ENCODE measurements at places on chromosomes 4 and X.

GRCh38 chrX:38375891-38376290 lies 23.5 kb downstream of the OTC start:
- no peak for DNase-seq

GRCh38 chr4:179372746-179373145 lies 1930.5 kb upstream of the AGA start:
- DNase-seq, result no peak

- DNase-seq, result no peak
Observed at GRCh38 chr4:99447513-99447912, 12.4 kb upstream of the ADH7 start.

DNA sequence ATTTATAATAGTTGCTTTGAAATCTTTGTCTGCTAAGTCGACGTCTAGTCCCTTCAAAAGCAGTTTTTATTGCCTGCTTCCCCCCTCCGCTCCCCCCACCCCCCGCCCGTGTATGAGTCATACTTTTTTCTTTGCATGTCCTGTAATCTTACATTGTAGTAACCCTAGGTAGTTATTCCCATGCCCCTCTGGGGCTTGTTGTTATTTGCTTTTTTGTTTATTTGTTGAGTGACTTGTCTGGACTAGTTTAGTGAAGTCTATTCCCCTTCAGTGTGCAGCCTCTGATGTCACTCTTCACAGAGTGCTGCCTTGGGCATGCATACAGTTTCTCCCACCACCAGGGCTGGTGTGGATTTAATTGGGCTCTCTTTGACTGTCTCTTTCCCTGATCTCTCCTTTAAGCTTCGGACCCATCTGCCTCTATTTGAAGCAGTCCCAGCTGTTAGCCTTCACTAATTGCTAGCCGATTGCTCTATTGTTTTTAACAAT lies 86.2 kb downstream of the PPEF1 start:
- no peak for DNase-seq

DNA sequence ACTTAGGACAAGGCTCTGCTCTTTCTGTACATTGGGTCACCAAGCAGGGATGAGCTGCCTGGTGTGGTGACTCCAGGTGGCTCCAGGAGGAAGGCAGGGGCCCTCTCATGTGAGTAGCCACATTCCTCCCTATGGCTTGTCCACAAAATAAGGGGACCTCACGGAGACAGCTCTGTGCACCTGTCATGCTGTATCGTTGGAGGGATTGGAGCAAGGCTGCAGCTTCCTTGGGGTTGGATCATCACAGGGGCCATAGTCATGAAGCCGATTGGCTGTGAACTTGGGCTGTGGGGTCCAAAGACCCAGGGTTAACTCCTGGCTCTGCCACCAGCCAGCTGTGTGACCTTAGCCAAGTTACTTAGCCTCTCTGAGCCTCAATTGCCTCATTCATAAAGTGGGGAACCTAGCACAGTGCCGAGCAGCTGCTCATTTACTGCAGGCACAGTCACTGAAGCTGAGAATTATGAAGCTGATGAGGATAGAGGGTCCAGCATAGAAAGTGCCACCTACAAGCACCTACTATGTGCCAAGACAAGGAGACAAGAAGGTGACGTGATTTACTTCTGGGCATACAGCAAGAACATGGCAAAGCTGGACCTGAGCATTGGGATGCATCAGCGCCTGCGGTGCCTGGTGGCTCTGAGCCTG lies 11.8 kb upstream of the KIAA0232 start:
- no peak for DNase-seq

All from amygdala (tissue), 56 donors.